ENCODE measurements at places on chromosomes 12 and 14. TPM values are rescaled to one million over a fixed set of nuclear protein-coding genes. Genes with fewer than 3 reads are reported as not detected.
A peak's percentile ranks its signal among the peaks of the same experiment; 100 is the strongest.

The SHMT2 gene
- 22.8 TPM for total RNA-seq

The SLC25A21 gene
- 1.1 TPM for total RNA-seq

The OTOGL gene
- 1.7 TPM for total RNA-seq

The BEST3 gene
- not detected for total RNA-seq

DNA sequence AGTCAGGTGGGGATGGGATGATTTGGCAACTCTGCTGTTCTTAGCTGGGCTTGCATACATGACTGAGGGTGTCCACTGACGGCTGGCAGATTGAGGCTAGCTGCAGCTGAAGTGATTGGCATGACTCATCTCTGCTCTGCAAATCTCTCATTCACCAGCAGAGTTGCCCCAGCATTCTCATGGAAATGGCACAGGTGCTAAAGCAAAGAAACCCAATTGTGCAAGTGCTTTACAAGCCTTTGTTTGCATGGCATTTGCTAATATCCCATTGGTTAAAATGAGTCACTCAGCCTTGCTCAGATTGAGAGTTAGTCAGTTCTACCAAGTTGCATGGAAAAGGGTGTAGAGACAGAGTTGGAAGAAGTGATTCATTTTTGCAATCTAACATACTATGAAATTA lies 389.7 kb upstream of the FAR2 start:
- no peak overlapping the region for H3K4me3 ChIP-seq
- DNase-seq: no peak
- no peak overlapping the region for H3K27ac ChIP-seq
- no peaks in the 10 kb centered on the region for H3K4me1 ChIP-seq

- no peak for DNase-seq
- no peak overlapping the region for H3K27ac ChIP-seq
- H3K4me3 ChIP-seq: no peak overlapping the region
- H3K36me3 ChIP-seq: no peaks in the 10 kb centered on the region
- H3K4me1 ChIP-seq: no peaks in the 10 kb centered on the region
Observed at GRCh38 chr14:96119947-96120346, 80.8 kb downstream of the C14orf132 start.

- no peak overlapping the region for H3K27ac ChIP-seq
- DNase-seq: no peak
- peaks cover 9% of the 10 kb centered on the region for H3K36me3 ChIP-seq
- no peaks in the 10 kb centered on the region for H3K27me3 ChIP-seq
- no peaks in the 10 kb centered on the region for H3K4me1 ChIP-seq
Observed at GRCh38 chr12:42186793-42187192, 42.1 kb upstream of the GXYLT1 start.

GRCh38 chr12:15116983-15117382 lies 104.2 kb downstream of the RERG start:
- H3K27me3 ChIP-seq: no peaks in the 10 kb centered on the region
- DNase-seq: no peak

DNA sequence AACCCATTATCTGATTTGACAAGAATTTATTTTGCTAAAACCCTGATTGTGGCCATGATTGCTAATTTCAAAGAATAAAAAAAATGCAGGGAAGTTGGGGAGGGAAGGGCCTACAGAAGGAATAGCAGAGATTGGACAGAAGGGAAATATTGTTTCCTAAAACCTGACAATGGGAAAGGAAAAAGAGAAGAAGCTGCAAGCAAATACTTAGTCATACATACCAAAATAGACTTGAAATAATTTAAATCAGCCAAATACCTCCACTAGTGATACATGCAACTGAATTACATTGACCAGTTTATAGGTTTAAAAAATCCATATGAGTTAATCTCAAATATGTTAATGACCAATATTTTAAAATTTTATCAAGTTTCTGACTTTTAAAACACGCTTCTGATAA lies 75.1 kb downstream of the PELI2 start:
- H3K4me3 ChIP-seq: no peak overlapping the region
- no peaks in the 10 kb centered on the region for H3K27me3 ChIP-seq
- no peak for DNase-seq
- H3K36me3 ChIP-seq: no peaks in the 10 kb centered on the region
- H3K4me1 ChIP-seq: peaks cover 8% of the 10 kb centered on the region

GRCh38 chr12:22002430-22002829 lies 43.6 kb upstream of the CMAS start:
- no peak for DNase-seq
- H3K27me3 ChIP-seq: no peaks in the 10 kb centered on the region

DNA sequence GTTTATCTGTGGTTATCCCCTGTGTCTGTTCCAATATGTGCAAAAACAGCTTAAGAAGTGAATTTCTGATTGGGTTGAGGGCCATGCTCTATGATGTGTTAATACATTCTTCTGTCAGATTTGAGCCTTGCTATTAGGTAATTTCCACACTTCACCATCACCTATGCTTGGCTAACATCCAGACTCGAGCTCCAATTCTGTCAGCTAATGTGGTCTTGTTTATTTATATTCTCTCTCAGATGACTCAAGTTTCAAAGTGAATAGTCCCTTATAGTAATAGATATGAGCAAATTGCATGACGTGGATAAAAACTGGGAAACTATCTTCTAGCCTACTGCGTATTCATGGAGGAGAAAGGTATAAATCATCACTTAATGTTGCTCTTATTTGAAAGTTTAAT lies 451.3 kb downstream of the SNAPC1 start:
- no peaks in the 10 kb centered on the region for H3K36me3 ChIP-seq
- DNase-seq: no peak
- H3K4me3 ChIP-seq: no peak overlapping the region
- H3K4me1 ChIP-seq: peaks cover 7% of the 10 kb centered on the region

GRCh38 chr14:59182641-59183040 lies 5.8 kb upstream of the DAAM1 start:
- H3K27me3 ChIP-seq: no peaks in the 10 kb centered on the region
- no peaks in the 10 kb centered on the region for H3K36me3 ChIP-seq
- peaks cover 10% of the 10 kb centered on the region for H3K4me1 ChIP-seq
- DNase-seq: no peak
- no peak overlapping the region for H3K27ac ChIP-seq

DNA sequence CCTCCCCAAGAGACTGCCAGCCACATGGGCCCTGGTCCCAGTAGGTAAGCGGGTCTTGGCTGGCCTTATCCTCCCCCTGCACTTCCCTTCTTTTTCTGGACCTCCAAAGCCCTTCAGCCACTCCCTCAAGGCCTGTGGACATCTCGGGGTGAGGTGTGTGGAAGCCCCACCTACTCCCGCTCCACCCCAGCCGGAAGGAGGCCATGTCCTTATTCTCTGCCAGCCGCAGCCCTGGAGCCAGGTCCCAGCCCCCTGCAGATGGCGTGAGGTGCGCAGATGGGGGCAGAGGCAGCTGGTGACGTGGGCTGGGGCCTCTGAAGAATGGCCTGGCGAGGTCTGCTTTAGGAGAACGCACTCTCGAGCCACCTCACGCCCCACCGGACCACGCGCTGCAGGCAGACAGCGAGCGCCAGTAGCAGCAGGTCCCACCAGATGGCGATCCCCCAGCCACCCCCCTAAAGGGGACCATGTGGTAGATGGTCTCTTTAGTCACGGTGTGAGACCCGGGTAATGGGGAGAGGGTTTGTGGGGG lies 167.1 kb downstream of the TSPAN9 start:
- peaks cover 4% of the 10 kb centered on the region for H3K36me3 ChIP-seq
- H3K4me3 ChIP-seq: no peak overlapping the region
- peaks cover 10% of the 10 kb centered on the region for H3K4me1 ChIP-seq
- no peak for DNase-seq
- H3K27ac ChIP-seq: no peak overlapping the region

- DNase-seq: no peak
- H3K4me3 ChIP-seq: peak overlapping the region; percentile 80
- peak overlapping the region; percentile 78 for H3K27ac ChIP-seq
- H3K27me3 ChIP-seq: no peaks in the 10 kb centered on the region
Observed at GRCh38 chr12:109900752-109901580, 892 bp downstream of the TCHP start.

DNA sequence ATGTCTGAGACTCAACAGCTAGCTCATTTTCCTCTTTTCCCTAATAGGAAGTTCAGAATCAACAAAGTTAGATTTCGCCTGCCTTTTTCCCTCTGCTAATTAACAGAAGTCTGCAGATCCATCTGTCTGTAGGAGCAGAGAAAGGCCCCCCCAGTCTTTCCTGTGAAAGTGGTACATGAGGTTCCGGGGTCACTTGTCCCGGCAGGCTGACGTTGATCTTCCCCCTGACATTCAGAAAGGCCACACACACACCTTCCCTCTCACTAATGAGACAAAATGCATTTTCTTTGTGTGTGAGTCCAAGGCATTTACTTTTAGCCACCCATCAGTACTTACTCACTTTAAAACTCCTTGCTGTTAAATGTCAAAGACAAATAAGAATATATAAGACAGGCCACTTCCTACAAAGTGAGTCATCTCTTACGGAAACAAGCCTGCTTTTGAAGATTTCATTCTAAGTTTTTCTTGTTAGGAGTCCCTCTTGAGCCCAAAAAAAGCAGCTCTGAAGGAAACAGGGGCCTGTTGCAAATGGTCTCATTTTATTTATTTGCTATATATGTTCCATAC lies 138.7 kb downstream of the TTC7B start:
- no peaks in the 10 kb centered on the region for H3K27me3 ChIP-seq
- H3K4me3 ChIP-seq: no peak overlapping the region
- DNase-seq: no peak
- H3K36me3 ChIP-seq: peaks cover 24% of the 10 kb centered on the region
- peaks cover 42% of the 10 kb centered on the region for H3K4me1 ChIP-seq
- peak overlapping the region; percentile 74 for H3K27ac ChIP-seq
